ENCODE measurements at places on chromosomes 11 and 22.

GRCh38 chr22:44697423-44698141, 4.4 kb upstream of the PRR5 start:
- DNase-seq, result peak; percentile 90

GRCh38 chr22:33715237-33715985, 204.9 kb downstream of the LARGE1 start:
- DNase-seq, result no peak

GRCh38 chr11:88515002-88515401, 177.5 kb upstream of the CTSC start:
- no peak for DNase-seq

- no peak for DNase-seq
These were observed 550.0 kb downstream of the MN1 start for GRCh38 chr22:27251563-27251962.

- DNase-seq, result no peak
These were observed 502.4 kb downstream of the INSC start for GRCh38 chr11:15617126-15617525.

DNA sequence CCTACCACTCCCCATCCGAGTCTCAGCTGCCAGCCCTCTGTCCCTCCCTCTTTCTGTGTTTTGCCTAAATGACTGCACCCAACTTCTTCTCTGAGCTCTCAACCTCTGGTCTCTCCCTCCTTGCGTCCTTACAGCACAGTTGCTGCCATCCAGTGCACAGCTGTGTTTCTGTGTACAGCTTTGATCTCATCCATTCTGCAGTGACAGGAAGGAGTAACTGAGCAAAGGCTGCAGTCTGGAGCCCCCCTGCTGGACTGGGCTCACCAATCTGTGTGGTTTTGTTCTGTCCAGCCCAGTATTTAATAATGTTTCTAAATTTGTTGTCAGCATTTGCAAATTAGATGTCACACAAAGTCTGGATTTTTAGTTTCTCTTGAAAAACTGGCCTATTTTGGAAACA, 43.8 kb downstream of the PRR5L start:
- DNase-seq, result no peak

DNA sequence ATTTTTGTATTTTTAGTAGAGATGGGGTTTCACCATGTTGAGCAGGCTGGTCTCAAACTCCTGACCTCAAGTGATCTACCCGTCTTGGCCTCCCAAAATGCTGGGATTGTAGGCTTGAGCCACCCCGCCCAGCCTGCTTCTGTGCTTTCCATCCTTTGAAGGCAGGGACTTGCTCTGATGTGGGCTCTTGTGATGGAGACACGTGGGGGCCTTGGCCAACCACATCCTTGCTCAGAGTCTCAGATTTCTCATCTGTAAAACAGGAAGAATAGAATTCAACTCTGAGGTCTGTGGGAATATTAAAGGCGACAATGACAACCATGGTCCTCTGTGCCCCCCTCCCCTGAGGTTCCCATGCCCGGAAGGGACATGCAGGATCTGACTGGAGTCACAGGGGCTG, 3.8 kb upstream of the GGA1 start:
- peak; percentile 77 for DNase-seq

DNA sequence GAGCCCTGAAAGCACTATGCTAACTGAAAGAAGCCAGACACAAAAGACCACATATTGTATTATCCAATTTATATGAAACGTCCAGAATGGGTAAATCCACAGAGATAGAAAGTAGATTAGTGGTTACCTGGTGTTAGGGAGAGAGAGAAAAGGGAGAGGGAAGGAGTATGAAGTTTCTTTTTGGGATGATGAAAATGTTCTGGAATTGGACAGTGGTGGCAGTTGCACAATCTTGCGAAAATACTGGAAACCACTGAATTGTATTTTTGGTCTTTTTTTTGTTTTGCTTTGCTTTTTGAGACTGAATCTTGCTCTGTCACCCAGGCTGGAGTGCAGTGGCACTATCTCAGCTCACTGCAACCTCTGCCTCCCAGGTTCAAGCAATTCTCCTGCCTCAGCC, 63.5 kb downstream of the MRTFA start:
- no peak for DNase-seq

GRCh38 chr11:12864316-12865156, 144.6 kb upstream of the RASSF10 start:
- no peak for DNase-seq

DNA sequence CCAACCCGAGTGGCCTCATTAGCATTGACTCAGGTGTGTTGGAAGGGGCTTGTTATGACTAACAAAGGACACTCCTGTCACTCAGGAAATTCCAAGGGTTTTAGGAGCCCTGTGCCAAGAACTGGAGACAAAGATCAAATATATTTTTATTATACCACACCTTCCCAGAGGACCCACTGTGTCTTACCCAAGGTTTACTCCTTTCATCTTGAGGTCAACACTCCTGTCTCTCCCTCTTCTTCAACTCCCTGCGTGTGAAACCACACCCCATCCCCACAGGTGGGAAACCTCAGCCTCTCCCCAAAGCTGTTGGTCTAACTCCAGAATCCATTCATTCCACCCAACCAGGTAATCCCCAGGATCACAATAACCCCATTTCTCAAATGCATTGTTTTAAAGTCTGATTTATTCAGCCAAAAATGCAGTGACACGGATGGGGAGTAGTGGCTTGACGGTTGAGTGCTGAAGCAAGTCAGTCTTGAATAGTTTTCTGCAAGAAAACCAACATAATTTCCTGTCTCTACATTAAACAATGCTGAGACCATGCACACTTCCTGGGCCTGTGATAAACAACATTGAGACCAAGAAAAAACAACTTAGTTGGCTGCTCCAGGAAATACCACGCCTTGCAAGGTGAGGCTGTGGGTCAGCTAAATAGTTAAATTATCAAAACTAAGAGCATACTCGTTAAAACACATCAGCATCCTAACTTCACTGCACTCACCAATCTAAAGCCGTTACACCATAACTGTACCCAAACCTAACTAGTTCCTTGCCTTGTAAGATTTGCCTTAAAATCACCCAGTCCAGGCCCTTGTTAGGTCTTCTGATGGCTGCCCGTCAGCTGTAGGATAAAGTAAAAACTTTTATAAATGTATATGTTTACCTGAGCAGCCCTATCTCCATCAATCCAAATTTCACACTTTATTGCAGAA, 38.5 kb upstream of the SPON1 start:
- DNase-seq, result peak; percentile 50
